ENCODE measurements at places on chromosomes 11 and 22. TPM values are rescaled to one million over a fixed set of nuclear protein-coding genes. Genes with fewer than 3 reads are reported as not detected.

The LRRC32 gene
- 85.1 TPM for total RNA-seq

The GSC2 gene
- not detected for total RNA-seq

The BIK gene
- 6.2 TPM for total RNA-seq

The IRAG1 gene
- total RNA-seq: 8.8 TPM

The TCN1 gene
- total RNA-seq: not detected

The LARGE1 gene
- 31.6 TPM for total RNA-seq

The TRIM49C gene
- total RNA-seq: not detected

The TSGA10IP gene
- total RNA-seq: not detected

GRCh38 chr11:97224396-97224795 lies 834.6 kb downstream of the JRKL start:
- H3K27me3 ChIP-seq: no peaks in the 10 kb centered on the region
- no peaks in the 10 kb centered on the region for H3K4me1 ChIP-seq
- H3K4me3 ChIP-seq: no peak overlapping the region
- DNase-seq: no peak
- no peak overlapping the region for H3K27ac ChIP-seq
- H3K36me3 ChIP-seq: no peaks in the 10 kb centered on the region
